Bronchial epithelial cell (primary cell): ENCODE measurements at places on chromosomes 5 and 9. TPM values are rescaled to one million over a fixed set of nuclear protein-coding genes. Genes with fewer than 3 reads are reported as not detected.
A peak's percentile ranks its signal among the peaks of the same experiment; 100 is the strongest.

DNA sequence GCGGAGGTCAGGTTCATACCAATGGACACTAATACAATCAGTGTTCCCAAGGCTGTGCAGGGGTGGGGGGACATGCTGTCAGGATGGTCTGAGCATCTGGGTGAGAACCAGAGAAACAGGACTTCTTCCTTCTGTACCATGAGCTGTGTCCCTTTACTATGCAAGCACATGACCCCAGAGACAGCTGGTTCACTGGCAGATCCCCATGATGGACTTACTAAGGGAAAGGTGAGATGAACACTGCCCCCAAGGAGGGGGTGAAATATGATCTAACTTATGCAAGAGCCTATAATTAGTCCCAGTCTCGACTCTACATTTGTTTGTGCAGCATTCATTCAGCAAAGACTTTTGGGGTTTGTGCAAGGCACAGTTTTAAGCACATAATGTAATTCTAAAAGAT, 91.4 kb downstream of the LIFR start:
- DNase-seq = no peak

DNA sequence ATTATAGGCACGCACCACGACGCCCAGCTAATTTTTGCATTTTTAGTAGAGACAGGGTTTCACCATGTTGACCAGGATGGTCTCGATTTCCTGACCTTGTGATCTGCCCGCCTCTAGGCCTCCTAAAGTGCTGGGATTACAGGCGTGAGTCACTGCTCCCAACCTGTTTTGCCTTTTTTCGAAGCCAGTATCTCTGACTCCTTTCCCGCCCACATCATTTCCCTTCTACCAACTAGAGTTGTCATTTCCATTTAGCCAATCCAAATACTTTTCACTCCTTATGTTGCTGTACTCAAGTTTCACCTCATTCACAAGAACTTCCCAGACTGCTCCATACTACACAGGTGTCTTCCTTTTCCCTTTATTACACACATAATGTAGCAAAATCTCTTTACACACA, 502.6 kb upstream of the CDH6 start:
- DNase-seq = no peak

Gene ADAMTS16
- total RNA-seq = not detected in 2 replicates

Gene SUSD3
- 0.26 TPM in 1 of 2 replicates, not detected in the other for total RNA-seq

Gene EPB41L4B
- 30.3 and 47.7 TPM in 2 replicates for total RNA-seq

DNA sequence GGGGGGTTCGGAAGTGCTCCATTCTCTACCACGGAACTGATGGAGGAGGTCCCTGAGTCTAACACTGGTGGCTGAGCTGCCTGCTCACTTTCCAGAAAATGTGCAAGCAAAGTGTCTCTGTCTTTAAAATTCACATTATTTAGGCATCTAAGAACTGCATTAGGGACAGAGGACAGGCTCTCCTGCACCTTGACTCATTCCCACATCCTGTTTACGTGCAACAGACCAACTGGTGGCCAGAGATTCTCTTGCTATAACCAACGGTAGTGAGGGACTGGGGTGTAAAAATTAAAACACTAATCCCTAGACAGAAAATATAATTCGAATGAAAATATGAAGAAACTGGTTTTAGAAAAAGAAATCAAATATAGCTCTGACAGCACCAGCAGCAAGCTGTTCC, 320.9 kb downstream of the IRX2 start:
- DNase-seq = no peak

DNA sequence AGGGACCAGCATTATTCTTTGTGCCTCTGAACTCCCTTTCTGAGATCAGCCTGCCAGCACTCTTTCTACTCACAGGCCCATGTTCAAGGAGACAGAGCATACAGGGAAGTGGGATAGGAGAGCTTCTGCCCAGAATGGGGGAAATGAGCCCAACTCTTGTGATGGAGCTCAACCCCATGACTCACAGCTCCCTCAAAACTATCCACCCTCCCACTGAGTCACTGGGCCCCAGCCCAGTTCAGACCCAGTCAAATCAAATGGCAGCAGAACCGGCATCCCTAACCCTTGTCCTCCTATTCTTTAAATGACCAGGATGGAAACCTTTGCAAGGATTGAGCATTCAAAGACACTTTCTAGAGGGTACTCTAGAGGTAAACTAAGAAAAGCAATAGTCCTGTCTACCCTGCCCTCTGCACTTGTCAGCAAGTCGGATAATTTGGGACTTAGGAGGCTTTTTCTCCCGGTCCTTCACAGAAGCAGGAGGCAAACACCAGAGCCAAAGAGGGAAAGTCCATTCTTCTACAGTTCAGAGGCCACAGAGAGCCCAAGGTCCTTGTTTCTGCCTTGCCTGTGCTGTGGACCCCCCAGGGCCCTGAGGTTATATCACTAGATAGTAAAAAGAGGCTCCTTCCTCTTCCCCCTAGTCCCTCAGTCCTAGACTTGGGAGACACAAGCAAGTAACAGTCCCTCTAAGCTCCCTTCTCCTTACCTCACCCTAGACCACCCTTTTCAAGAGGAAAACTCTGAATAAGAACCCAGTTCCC, 3.2 kb downstream of the ATOSB start:
- peak; percentile 84 for DNase-seq

GRCh38 chr9:88994469-88995199, 3.4 kb downstream of the S1PR3 start:
- no peak for DNase-seq

- peak; percentile 28 for DNase-seq
Observed at GRCh38 chr9:101485924-101486692, 47.5 kb upstream of the RNF20 start.

DNA sequence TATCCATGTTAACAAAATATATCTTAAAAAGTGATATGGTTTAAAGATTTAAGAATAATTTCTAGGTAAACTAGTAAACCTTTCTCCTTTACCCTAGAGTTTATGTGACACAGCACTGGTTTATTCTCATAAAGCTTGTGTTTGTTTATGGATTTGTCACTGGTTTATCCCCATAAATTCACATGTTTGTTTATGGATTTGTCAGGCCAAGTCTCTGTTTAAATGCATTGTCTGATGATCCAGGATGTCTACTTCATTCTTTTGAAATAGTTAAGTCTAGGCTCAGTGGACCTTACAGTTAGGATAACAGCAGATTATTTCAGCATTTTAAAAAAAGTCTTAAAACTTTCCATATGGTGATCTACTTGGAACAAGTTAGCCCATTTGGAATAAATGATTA, 334.0 kb downstream of the ARRDC3 start:
- no peak for DNase-seq

GRCh38 chr9:112569186-112569585, 82.6 kb downstream of the KIAA1958 start:
- DNase-seq = peak; percentile 20

GRCh38 chr5:108141676-108142075, 240.2 kb downstream of the FBXL17 start:
- DNase-seq = peak; percentile 40

GRCh38 chr5:99773290-99773689, 761.9 kb upstream of the FAM174A start:
- DNase-seq = no peak

DNA sequence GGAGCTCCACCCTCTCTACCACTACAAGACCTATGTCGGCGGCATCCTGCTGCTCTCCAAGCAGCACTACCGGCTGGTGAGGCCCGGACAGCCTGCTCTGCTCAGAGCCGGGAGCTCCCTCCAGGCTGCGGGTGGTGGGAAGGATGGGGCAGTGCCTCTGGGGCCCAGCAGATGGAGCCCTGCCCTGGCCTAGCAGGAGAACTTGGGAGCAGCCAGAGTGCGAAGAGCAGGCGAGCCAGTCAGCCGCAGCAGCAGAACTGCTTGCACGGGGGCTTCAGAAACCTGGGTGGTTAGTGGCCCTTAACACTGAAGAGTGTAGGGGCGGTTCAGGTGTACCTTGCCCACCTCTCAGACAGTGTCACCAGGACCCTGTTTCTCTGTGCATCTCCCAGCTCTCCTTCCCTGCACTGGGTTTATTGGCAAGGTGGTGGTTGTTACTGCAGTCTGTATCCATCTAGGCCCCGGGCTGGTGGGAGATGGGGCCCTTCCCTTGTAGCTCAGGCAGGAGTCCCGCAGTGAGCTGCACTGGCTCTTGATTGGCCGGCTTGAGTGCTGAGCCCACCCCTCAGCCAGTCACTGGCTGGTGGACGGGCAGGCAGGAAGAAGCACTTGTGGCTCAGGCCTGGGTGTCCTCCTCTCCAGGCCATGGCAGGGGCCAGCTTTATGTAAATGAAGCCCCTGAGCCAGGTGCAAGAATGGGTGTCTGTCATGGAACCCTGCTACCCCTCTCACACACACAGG, 7.7 kb downstream of the B4GALT7 start:
- DNase-seq = peak; percentile 67

GRCh38 chr9:34366365-34366764, 10.3 kb downstream of the MYORG start:
- no peak for DNase-seq

DNA sequence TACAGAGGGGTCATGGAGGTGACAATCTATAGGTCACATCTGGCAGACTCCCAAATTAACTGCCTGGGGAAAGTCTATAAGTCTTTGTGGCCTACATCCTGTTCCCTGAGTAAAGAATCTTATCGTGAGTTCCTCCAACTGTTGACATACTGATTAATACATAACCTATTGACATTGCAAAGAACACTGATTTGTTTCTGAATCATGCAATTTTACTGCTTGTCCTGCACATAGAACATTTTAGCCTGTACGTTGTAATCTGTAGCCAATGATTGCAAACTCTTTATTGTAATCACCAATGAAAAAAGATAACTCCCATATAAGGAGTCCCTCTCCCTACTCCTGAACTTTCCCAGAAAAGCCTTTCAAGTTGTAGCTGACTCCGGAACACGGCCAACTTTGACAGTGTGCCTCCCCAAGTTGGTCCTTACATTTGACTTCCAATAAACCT, 18.8 kb upstream of the OR2K2 start:
- peak; percentile 93 for DNase-seq

DNA sequence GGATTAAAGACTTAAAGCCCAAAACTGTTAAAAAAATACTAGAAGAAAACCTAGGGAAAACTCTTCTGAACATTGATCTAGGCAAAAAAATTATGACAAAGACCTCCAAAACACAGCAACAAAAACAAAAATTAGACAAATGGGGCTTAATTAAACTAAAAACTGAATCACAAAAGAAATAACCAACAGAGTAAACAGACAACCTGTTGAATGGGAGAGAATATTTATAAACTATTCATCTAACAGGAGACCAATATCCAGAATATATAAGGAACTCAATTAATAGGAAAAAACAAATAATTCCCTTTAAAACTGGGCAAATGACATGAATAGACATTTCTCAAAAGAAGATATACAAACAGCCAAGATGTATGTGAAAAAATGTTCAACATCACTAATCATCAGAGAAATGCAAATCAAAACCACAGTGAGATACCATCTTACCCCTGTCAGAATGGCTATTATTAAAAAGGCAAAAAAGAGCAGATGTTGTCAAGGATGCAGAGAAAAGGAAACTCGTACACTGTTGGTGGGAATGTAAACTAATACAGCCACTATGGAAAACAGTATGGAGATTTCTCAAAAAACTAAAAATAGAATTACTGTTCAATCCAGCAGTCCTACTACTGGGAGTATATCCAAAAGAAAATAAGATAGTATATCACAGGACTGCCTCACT, 50.2 kb upstream of the TLX3 start:
- DNase-seq = no peak

DNA sequence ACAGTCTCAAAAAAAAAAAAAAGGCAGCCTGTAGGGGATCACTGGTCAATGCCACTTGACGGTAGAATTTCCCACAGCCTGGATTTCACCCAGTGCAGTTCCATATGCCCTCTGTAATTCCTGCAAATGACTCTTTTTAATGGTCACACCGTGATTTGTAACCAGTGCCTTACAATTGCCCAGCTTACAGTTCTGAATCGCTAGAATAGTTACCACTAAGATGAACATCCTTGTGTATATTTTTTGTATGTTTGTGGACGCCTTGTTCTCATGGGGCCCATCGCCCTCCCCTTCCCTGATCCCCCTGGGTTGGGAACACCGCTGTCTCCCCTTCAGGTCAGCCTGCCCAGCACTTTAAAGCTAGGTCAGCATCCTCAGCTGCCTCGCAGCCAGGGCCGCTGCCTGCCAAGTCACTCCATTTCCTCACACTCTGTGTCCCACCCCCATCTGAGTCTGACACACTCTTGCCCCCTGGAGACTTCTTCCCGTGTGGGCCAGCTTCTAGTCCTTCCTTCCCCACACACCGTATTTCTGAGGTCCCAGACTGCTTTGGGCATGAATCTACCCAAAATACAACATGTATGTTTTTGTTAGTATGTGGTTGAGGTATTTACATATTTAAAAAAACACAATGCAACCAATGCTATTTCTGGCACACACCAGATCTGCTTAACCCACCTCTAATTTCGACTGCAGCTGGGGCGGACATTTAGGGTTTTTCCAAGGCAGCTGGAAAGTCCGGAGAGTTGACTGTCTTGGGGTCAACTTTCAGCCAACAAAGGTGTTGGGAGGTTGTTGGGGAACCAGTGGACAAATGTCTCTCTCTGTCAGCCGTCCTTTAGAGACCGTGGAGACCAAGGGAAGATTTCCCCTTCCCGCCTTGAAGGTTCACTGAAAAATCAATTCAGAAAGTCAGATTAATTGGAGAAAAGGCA, 120.5 kb upstream of the NEK6 start:
- DNase-seq = no peak

DNA sequence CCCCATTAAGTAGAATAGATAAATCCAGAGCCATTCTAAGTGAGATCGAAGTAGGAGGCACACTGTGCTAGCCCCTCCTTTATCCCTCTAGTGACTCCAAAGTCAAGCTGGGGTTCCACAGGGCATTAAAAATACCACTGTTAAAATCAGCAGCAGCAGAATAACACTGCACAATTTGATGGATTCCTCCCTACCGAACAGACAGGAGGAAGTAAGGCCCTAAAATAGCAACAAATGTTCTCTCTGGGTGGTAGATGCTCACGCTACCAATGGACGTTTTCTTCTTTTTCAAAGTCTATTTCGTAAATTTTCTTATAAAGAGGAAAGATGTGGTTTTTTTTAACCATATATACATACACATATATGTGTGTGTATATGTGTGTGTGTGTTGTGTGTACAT, 54.4 kb downstream of the FBXW11 start:
- no peak for DNase-seq

DNA sequence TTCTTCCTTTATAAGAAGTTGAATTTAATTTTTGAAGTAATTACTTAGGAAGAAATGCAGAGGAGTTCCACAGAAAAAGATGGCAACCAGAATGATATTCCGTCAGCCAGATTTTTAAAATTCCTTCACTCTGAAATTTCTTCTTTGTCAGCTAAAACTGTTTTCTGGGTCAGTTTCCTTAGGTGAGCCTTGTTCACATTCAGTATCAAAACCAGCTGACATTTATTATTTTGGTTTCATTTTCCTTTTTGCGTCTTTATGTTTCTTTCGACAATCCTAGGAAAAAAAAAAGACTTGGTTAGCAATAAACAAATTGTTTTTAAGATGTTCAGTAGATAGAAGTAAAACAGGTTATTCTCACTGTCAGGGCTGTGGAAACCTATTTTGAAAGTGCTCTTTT, 4.1 kb upstream of the IARS1 start:
- no peak for DNase-seq

DNA sequence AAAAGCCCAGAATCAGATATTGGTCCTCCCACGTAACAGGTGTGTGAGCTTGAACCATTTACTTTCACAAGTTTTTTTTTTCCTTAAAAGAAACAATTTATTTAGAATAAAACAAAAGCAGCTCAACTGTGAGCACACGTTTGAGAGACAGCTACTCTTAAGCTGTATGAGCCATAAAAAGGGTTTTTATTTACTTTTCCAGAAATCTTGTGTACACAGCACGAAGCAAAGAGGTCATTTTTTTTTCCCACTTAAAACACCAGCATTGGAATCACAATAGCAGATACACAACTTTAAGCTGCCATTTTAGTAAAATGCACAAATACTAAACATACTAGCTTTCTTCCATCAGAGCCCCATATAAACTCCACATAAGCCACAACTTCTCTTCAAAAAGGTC, 44.6 kb downstream of the JAKMIP2 start:
- DNase-seq = no peak

Gene EIF4E1B
- not detected in 2 replicates for total RNA-seq
